ENCODE measurements at places on chromosomes 4 and X.

- DNase-seq: no peak
Measured at GRCh38 chrX:97685753-97686152, 802.0 kb downstream of the RPA4 start.

DNA sequence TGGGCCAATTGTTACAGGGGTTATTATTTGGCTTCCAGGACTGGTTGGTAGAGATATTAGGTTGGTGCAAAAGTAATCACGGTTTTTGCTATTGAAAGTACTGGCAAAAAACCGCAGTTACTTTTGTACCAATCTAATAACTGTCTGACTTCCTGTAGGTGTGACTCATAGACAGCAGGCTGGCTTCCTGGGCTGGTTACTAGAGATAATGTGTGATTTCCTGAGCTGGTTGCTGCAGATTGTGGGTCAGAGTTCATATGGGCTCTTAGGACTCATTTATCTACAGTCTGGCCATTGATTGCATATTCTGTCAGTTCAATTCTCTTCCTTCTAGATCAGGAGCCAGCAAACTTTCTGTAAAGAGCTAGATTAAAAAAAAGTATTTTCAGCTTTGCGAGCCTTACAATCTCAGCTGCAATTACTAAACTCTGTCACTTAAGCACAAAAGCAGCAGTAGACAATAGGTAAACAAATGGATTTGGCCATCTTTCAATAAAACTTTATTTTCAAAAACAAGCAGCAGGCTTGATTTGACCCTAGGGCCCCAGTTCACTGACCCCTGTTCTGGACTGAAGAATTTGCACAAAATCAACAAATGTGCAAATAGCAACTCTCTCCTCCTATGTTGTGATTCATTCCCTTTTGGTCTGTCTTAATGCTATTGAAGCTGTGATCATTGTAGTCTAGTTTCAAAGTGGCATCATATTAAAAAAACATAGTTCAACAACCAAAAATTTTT lies 50.8 kb upstream of the BOD1L1 start:
- DNase-seq: no peak

DNA sequence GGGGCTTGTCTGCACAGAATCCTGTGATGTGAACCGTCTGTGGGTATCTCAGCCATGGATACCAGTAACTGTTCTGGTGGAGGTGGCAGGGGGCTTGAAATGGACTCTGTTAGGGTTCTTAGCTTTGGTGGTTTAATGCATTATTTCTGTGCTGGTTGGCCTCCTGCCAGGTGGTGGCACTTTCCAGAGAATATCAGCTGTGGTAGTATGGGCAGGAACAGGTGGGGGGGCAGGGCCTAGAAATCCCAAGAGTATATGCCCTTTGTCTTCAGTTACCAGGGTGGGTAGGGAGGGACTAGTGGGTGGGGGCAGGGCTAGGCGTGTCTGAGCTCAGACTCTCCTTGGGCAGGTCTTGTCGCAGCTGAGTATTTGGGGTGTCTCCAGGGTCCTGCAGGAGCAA lies 106.7 kb downstream of the KIT start:
- DNase-seq: no peak

- no peak for DNase-seq
Measured at GRCh38 chr4:8906991-8907595, 35.5 kb upstream of the HMX1 start.

DNA sequence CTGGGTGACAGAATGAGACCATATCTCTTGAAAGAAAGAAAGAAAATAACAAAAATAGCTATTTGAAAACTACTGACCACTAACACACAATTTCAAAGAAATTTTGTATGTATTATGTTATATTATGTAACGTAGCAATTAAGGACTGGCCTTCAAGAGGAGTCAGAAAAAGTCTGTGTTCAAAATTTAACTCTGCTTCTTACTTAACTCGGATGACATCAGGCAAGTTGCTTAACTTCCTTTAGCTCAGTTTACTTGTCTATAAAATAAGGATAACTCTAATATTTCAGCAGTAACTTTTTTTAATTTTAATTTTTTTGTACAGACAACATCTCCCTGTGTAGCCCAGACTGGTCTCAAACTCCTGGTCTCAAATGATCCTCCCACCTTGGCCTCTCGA lies 14.6 kb upstream of the PRSS12 start:
- no peak for DNase-seq

GRCh38 chr4:135277068-135277979 lies 1075.7 kb upstream of the PABPC4L start:
- DNase-seq: no peak

DNA sequence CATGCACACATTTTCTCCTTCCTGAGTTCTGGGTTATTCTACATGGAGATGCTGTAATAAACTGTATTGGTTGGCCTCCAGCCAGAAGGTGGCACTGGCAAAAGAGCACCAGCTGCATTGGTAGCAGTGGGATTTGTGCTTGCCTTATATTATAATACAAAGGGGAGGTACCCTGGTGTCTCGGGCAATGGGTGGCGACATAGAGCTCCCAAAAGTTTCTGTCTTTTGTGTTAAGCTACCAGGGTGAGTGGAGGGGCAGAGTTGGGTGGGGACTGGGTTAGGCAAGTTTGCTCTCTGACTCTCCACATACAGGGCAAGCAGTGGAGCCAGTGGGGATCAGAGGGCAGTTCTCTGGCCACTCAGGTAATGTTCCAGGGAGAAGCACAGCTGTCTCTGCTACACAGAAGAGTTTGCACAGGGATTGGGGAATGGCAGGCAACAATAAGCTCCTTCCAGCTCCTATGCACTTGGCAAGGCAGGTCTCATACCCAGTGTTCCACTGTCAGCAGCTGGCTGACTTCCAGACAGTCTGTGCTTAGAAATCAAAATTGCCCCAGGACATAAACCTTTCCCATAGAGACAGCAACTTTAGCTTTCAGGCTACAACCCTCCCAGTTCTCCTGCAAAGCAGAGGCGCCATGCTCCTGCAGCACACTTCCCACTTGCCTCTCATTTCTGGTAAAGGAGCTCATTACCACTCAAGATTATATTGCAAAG lies 463.9 kb upstream of the PCDH7 start:
- DNase-seq: no peak

DNA sequence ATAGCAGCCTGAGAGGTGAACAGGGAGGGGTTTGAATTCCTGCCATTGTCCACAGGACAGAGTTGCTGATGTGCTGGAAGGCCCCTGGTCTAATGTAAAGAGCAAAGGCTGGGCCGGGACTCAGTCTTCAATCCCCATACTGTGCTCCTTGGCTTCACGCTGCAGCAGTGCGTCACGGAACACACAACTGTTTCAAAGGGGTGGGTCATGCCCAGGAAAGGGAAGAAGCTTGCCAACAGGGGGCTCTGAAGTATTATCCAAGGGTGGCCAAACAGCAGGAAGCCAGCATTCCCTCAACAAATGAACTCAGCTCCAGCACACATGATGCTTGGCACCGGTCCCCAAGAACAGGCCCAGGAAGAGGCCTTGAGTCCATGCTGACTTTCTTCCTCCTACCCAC lies 122.5 kb downstream of the NFKB1 start:
- DNase-seq: no peak

DNA sequence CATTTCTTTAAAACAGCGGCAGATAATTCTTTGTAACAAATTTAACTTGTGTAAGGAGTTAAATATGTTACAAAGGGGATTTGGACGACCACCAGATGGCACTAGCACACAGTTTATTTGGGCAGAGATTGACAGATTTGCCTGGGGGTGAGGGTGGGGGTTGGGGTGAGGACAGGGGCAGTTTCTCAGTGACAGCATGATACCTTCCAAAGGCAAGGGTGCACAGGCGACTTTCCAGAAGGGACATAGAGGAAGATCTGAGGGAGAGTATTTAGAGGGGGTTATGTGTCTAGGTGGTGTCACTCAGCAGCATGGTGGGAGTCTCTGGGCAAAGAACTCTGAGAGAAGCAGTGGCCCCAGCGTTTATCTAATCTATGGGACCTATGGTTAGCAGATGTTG lies 9.6 kb upstream of the TMA16 start:
- peak; percentile 79 for DNase-seq

DNA sequence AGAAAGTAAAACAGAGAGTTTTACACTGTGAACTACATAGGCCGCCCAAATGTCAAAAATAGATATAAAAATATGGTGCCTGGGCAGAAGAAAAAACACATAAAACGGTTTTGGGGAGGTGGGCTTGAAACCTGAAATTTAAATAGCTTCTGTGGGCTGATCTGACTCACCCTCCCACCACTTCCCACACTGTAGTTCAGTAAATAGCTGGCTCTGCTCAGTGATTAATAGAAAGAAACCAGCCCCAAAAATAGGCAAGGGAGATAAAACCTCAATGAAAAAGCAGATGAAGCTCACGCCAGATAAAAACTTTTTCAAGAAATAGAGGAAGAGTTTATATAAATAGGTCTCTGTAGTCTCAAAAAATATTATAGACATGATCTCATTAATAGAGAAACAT lies 13.2 kb upstream of the COX7B2 start:
- no peak for DNase-seq

DNA sequence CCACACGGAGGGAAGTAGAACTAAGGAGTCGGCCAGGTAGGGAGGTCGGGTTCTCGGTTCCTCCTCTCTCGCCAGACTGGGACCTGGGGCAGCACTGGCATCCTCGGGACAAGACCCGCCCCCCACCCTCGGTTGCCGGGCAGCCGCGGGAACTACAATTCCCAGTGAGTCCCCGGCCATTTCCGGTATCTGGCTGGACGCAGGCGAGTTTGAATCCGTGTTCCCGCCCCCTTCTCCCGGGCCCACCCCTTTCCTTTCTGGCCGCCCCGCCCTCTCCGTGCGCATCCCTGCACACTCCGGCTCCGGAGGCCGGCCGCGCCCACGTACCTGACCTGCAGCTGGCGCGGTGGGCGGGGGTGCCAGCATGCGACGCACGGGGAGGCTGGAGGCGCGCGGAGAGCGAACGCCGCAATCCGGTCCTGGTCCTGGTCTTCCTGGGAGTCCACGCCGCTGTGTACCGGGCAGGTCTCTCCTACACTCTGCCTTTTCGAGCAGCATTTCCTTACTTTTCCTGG lies 10.2 kb upstream of the DLG3 start:
- DNase-seq: peak; percentile 85

- DNase-seq: no peak
Measured at GRCh38 chr4:133808151-133808550, 393.4 kb downstream of the PABPC4L start.

DNA sequence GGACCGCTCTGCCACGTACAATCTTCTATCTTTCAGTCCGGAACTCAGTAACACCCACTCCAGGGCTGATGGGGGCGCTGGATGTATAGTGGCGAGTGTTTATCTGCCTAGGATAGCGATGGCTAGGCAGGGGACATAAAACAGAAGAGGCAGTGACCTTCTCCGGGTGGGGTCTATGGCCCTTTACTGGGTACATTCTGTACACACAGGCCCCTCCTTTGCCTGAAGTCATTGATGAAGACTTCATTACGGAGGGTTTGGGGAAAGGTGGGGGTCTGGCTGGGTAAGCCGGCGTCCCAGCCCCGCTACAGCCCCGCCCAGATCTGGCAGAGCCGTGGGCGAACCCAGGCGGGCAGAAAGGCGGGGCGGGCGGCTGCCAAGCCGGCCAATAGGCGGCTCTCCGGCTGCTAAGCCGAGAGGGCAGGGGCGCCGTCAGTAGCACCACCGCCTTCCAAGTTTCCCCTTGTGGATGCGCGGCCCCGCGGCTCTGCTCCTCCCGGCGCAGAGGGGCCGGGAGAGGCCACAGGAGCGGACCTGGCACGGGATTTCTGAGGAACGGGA lies at the start of gene CHST7:
TSS of gene CHST7 (plus strand) at position 435 of the 561 bp plus-strand sequence. CDS start 167 bp downstream, outside the sequence.
- peak; percentile 75 for DNase-seq

DNA sequence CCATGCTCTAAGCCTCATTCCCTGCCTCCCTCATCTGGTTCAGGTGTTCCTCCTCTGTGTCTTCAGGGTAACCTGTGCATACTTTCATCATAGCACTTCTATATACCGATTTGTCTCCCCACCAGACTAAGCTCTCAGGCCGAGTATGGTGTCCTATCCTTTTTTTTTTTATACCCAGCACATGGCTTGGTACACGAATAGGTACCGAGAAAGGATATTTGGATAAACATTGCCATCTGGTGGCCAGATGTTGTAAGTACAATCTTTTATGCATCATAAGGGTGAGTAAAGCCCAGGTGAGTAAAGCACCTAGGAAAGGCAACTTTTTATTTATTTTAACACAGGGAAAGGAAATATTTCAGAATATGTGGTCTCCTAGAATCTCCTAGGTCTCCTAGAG lies 68.4 kb downstream of the MID2 start:
- no peak for DNase-seq

DNA sequence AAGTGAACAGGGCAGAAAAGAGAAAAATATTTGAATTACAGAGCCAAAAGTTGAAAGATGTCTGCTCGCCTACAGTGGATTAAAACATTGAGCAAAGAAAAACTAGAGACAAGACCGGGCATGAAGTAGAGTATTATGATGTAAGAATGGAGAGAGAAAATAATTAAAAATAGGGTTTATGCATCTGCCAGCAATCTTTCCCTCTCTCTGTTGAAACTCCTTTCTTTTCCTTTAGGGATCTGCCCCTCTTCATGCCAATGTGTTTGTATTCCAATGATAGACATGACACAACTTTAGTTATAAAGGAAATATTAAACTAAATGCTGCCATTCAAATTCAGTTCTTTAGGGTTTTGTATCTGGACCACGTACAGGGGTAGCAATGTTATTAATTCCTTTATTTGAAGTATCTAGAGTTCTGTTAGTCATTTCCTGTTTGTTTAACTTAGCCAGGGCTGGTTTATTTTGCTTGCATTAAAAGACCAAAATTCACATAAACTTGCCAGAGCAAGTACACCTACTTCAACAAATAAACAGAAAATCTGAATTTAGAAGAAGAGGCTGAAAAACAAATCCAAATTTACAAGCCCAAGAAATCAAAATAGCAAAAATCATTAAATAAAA lies 202.6 kb downstream of the SPOCK3 start:
- DNase-seq: no peak

Data from activated CD8-positive, alpha-beta memory T cell treated with anti-CD3 and anti-CD28 coated beads for 24 hours (primary cell).